ENCODE measurements at places on chromosomes 7 and 10. TPM values are rescaled to one million over a fixed set of nuclear protein-coding genes. Genes with fewer than 3 reads are reported as not detected.

Gene AFAP1L2
- total RNA-seq = 5.8 TPM

Gene RHOBTB1
- 16.8 TPM for total RNA-seq

Gene AZGP1
- total RNA-seq = 11.3 TPM

Gene RARRES2
- 105 TPM for total RNA-seq

Gene CACNA2D1
- total RNA-seq = 31.5 TPM

Gene CFAP58
- 4.8 TPM for total RNA-seq

DNA sequence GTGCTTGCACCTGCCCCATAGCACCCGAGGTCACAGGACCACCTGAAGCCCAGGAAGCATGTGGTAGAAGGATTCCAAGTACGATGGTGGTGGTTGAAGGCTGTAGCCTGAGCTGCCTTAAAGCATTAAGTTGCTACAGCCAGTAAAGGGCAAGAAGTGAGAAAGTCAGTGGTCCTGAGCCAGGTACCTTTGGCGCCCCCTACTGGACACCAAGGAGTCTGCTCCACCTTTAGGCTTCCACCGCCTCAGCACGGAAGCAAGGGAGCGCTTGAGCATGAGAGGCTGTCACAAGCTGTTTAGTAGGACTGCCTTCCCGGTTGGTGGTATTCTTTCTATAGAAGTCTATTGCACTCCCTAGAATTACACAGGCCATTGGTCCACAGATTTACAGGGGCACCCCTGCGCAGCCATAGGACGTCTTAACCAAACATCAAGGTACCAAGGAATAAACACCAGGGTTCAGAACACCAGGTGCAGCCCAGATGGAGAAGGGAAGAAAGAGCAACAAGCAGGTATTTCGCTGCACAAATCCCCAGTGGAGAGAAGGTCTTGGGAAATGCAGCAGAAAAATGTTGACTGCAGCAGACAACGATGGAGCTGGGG, 2.2 kb downstream of the CRTAC1 start:
- DNase-seq = peak; percentile 63

DNA sequence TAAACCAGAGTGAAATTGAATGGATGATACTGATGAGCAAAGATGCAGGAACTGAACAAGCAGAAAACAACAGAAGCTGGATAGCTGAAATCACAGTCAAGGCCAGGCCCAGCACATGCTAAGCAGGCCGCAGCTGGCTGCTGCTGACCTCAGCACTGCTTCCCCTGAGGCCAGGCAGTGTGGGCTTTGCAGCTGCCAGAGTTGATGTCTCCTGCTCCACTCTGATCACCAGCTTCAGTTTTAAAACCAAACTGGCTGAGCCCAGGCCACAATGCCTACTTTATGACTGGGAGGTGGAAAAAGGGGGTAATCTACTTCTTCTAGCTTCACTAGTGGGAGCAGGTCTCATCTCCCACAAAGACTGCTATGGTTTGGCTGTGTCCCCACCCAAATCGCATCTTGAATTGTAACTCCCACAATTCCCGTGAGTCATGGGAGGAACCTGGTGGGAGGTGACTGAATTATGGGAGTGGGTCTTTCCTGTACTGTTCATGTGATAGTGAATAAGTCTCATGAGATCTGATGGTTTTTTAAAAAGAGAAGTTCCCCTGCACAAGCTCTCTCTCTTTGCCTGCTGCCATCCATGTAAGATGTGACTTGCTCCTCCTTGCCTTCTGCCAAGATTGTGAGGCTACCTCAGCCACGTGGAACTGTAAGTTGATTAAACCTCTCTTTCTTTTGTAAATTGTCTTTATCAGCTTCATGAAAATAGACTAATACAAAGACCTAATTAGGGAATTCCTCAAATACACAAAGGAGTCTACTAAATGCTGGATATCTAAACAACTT, 136.4 kb upstream of the ITGB1 start:
- DNase-seq = no peak

Gene MRLN
- total RNA-seq = not detected

- no peak for DNase-seq
Observed at GRCh38 chr10:79380125-79380945, 33.1 kb downstream of the PPIF start.

DNA sequence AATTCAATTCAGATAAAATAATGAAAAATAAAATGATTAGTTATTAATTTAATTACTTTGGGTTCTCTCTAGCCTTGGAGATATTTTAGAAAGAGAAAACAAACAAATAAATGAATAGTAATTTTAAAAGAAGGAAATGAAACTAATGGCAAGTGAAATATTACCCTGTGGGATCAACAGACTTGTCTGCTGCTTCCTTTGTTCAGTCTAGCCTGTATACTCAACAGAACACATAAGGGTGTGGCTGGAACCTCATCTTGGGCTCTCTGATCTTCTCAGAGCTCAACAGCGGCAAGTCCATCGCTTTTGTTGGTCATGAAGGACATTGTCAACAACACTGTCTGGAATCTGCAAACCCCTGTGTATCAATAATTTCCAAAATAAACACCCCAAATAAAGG, 904.9 kb downstream of the IPMK start:
- DNase-seq = no peak

GRCh38 chr7:113562242-113562641, 356.6 kb downstream of the PPP1R3A start:
- DNase-seq = no peak

- no peak for DNase-seq
Observed at GRCh38 chr10:71038091-71038633, 149.8 kb upstream of the PCBD1 start.

DNA sequence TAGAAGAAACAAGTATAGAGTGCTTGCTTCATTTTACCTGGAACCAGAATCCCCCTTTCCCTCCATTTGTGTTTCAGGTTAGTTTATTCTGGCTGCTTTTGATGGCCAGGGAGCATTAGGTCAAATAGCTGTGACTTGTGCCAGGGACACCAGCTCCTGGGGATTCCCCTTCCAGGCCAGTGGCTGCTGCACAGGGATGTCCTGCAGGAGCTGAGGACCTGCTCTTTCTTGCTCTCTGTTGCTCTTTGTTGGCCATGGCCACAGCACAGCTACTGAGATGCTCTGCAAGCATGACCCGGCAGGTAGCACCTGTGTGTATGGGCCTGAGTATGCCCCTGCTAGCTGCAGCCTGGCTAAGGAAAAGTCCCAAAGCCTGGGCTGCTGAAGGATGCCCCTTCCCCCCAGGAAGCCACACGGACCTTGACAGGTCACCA, 208.9 kb downstream of the EBF3 start:
- DNase-seq = no peak

Gene IDI2
- total RNA-seq = 0.24 TPM

Data from right atrium auricular region (tissue), 2 donors.